ENCODE measurements at places on chromosomes 5 and 9.

DNA sequence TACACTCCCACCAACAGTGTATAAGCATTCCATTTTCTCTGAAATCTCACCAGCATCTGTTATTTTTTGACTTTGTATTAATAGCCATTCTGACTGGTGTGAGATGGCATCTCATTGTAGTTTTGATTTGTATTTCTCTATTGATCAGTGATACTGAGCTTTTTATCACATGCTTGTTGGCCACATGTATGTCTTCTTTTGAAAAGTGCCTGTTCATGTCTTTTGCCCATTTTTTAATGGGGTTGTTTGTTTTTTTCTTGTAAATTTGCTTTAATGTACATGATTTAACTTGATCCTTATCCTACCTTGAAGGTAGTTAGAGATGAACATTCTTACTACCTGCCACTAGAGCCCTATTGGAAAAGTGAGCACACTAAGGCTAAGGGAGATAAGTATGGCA is 151.2 kb upstream of the KIF2A start:
- DNase-seq: no peak

DNA sequence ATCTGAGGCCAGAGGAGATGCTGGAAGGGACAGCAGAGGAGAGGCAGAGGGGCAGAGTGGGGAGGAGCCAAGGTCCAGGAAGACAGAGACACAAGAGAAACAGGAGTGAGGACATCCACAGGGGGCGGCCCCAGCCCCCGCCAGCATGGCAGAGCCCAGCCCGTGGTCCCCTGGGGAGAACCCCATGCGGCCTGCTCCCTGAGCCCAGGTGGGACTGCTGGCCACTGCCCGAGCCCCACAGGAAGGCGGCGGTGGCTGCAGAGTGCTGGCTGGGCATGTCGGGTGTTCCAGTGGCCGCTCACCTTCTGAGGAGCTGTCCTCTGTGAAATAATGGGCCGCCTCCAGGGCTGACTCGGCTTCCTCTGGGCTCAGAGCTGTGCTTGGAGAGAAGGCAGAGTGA is 8.9 kb upstream of the MRNIP start:
- no peak for DNase-seq

DNA sequence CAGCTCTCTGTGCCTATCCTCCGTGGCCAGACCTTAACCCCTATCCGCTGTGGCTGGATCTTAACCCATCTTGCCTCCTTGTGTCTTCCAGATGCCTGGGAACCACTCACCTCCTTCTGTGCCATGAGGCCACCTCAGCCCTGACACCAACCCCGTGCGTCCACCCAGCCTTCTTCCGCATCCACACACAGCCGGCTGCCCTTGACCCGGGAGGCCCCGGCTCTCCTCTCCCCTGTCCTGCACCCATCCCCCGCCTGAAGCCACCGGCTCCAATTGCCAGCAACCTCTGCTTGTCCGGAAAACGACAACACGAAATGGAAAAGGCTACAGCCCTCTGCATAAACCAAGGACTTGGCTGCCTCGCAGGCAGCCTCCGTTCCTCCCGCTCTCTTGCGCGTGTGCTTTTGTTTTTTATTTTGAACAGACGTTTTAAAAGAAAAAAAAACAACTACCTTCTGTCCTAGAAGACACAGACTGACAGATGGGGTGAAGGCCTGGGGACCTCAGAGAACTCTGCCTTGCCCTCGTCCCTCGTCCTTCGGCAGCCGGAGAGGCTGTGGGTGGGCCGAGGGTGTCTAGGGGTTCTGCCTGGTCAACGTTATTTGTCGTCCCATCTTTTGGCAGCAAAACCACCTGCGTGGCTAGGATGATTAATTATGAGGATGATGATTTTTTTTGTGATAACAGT is 32.5 kb upstream of the HMCN2 start:
- DNase-seq: no peak

GRCh38 chr5:133753856-133754255 is 141.5 kb upstream of the FSTL4 start:
- DNase-seq: no peak

DNA sequence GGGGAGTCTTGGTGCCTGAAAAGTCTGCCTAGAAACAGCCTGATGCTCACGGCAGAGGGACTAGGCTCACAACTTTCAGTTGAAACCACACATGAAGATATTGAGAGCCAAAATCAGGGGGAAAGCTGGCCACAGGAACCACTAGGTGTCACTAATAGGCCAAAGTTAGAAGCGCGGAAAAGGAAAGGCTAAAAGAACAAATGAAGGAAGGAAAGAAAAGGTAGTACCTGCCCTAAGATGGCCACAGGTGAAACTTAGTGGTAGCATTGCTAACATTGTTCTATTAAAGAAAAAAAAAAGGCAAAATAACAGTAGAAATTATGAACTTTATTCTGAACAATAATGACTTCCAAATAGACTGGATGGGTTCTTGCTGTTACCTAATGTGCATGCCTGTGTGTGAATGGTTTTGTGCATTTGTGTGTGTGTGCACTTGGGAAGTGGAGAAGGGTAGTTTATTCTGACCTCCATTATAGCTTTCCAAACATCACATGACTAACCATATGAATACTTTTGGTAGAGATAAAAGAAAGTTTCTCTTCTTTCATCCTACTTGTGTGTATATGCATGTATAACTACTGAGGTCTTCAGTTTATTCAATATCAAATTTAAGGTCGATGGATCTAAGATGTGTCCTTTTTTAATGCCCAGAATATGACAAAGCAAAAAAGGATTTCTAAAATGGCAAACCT is 2.1 kb upstream of the RFESD start:
- DNase-seq: peak; percentile 84

GRCh38 chr9:134306636-134307600 is 19.3 kb upstream of the RXRA start:
- no peak for DNase-seq

- no peak for DNase-seq
These were observed 135.2 kb downstream of the PTTG1 start for GRCh38 chr5:160556846-160557245.

- DNase-seq: no peak
These were observed 104.8 kb upstream of the ERCC6L2 start for GRCh38 chr9:95770653-95771131.

DNA sequence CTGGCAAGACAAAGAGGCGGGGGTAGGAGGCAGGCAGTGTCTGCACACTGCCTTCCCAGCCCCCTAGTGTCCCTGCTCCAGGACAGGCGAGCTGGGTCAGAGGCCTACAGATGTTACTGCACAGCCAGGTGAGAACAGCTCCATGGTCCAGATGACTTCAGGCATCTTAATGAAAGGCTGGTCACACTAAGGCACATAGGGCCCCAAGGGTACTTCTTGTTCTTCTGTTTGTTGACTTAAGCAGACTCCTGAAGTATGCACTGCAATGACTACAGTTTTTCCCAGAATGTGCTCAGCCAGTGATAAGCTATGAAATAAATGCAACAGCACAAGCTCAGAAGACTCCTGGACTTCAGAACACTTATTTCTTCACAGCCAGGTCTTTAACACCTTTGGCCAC is 27.4 kb downstream of the ATPSCKMT start:
- peak; percentile 72 for DNase-seq

- DNase-seq: no peak
These were observed 166.4 kb downstream of the FAM170A start for GRCh38 chr5:119795768-119796167.

GRCh38 chr5:124252747-124253146 is 493.7 kb downstream of the ZNF608 start:
- no peak for DNase-seq

DNA sequence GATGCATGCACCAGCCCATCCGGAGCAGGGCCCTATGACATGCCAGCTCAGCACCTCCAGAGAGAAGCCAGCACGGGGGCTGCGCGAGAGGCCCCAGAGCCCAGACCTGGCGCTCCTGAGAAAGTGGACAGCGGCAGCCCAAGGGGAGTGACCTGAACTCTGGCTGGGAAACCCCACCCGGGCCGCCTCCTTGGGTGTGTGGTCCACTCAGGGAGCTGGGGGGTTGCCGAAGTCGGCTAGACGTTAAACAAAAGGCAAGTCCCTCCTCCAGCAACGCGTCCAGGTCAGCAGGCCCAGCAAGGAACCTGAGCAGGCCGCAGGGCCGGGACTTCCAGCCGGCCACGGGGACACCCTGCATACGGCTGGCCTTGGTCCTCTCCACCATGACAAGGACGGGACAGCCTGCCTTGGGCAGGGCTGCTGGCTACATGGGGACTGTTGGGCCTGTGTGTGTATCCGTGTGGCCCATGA is 35.7 kb downstream of the NACC2 start:
- no peak for DNase-seq

- DNase-seq: peak; percentile 45
These were observed 97.2 kb downstream of the TRIO start for GRCh38 chr5:14240359-14240758.

- DNase-seq: no peak
These were observed 60.3 kb upstream of the PARP8 start for GRCh38 chr5:50606179-50606578.

GRCh38 chr5:100889165-100889743 is 13.8 kb downstream of the ST8SIA4 start:
- no peak for DNase-seq

- no peak for DNase-seq
These were observed 156.0 kb downstream of the DCP2 start for GRCh38 chr5:113132564-113132963.

DNA sequence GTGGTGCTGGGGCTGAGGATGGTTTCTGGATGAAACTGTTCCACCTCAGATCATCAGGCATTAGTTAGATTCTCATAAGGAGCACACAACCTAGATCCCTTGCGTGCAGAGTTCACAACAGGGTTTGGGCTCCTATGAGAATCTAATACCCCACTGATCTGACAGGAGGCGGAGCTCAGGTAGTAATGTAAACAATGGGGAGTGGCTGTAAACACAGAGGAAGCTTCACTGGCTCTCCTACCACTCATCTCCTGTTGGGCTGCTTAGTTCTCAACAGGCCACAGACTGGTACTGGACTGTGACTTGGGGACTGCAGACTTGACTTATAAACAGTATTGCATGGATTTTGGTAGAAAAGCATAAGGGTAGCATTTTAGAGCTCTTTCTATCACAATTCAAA is 870.7 kb upstream of the CDH10 start:
- DNase-seq: no peak

GRCh38 chr5:143026380-143026779 is 256.2 kb downstream of the ARHGAP26 start:
- DNase-seq: no peak

DNA sequence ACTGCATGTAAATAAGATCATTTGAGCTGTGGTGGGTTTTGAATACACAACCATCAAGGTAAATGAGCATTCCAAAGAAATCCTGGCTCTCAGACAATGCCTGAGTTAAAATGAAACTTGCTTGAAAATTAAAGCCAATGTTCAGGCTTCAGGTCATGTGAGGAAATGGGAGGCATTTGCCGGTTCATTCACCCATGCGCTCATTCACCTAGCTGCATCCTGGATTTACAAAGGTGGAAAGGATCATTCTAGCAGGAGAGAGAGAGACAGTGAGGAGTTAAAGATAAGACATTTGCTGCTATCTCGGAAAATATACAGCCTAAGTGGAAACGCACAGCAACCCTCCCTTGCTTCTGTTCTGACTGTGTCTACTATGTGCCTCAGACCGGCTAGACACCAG is 143.8 kb upstream of the KLF4 start:
- DNase-seq: no peak

DNA sequence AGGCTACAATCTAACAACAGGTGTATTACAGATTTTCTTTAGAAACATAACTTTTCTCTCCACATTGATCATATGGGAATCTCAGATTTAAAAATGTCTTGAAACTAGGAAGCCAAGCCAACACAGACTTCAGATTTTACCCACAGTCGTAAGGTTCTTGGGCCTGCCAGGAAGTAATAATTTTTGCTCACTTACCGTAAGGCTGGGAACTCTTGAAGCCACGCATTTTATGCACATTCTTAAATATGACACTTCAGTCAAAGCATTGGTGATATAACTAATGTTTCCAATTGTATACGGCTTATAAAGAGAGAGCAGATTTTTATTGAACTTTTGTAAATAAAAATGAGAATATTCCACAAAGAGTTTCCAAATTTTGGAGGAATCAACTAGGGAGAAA is 328.9 kb upstream of the TRPC7 start:
- no peak for DNase-seq

DNA sequence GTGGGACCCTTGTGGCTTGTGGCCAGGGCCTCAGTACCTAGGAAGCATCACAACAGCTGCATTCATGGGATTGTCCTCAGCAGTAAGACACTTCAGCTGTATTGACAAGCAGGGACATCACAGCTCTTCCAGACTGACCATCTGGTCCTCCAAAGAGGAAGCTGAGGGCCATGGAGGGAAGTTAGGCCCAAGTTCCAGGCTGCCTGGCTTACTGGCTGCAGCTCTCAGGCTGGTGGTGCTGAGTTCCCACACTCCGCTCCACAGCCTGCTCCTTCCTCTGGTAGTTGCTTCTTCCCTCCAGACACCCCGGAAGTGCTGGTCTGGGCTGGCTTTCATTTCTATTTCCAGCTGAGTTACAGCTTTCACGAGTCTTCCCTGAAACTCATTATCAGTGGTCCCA is 5.7 kb upstream of the STING1 start:
- DNase-seq: peak; percentile 19

GRCh38 chr9:6915635-6916034 is 157.9 kb downstream of the KDM4C start:
- no peak for DNase-seq

DNA sequence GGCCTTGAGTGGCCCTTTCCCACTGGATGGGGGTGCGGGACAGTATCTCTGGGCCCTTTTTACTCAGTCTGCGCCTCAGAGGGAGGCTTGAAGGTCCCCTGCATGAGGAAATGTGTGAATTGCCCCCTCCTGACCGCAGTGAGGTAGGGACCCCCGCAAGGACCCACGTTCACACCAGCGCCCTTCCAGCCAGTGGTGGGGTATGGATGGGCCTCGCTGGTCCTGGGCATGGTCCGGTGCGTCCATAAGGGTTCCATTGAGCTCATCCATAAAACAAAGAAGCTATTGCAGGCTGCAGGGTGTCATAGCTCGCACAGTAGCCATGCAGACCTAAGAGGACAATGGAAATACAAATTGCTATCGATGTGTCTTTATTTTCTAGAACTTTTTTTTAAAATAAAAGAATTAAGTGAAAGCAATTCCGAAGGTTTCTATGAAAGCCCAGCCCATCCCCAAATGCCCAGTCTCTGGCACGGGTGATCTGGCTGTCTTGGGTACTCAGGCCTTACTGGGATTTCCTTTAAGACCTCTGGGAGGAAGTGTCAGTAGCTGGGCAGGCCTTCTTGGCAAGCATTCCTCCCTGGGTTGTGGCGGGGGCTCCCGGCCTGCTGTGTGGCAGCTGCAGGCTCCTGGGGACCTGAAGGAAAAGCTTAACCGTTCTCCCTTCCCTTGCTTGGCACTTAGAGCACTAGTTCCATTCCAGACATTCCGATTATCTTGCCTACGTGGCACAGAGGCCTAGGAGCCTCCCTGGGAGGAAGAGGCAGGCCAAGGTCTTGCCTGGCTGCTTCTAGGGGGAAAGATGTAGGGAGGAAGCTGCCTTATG is 1.5 kb upstream of the SEMA5A start:
- peak; percentile 74 for DNase-seq

DNA sequence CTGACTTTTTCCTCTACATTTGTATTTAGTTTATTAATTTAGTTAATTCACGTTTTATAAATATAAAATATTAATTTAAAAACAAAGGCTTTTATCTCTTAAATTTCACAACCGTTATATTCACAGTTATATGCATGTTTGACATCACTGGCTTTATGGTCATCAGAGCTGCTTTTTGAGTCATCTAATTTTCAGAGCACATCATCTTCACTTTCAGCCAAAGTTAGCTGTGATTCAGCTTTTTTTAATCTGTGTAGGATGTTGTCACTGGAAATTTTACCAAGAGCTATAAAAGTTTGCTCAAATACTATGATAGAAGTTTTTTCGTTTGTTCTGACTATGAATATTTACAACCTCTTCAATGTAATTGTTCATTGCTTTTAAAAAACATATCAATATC is 12.4 kb downstream of the CDC37L1 start:
- no peak for DNase-seq

GRCh38 chr5:132771503-132771998 is 5.5 kb downstream of the SEPTIN8 start:
- DNase-seq: peak; percentile 68

Measured in choroid plexus epithelial cell (primary cell).